ENCODE measurements at places on chromosomes 12 and 14. TPM values are rescaled to one million over a fixed set of nuclear protein-coding genes. Genes with fewer than 3 reads are reported as not detected.

The RTL1 gene
- not detected for total RNA-seq

The GSC gene
- total RNA-seq = 2.1 TPM

The DAO gene
- not detected for total RNA-seq

The POTEG gene
- not detected for total RNA-seq

The SUPT16H gene
- 107 TPM for total RNA-seq

The KCNH5 gene
- total RNA-seq = 0.36 TPM

The IRAK3 gene
- total RNA-seq = 21.4 TPM

The TMEM253 gene
- total RNA-seq = 0.27 TPM

The TOGARAM1 gene
- total RNA-seq = 20.0 TPM

The ANGEL1 gene
- 6.7 TPM for total RNA-seq

The RTN1 gene
- total RNA-seq = 0.27 TPM

The ITPK1 gene
- total RNA-seq = 20.1 TPM

The GDF3 gene
- total RNA-seq = not detected

The OR4E2 gene
- not detected for total RNA-seq

The GLI1 gene
- 1.1 TPM for total RNA-seq

The GALNT9 gene
- 0.49 TPM for total RNA-seq

The NFATC4 gene
- total RNA-seq = 77.9 TPM

The RNF212B gene
- not detected for total RNA-seq
